ENCODE measurements at places on chromosomes 1 and 21.

DNA sequence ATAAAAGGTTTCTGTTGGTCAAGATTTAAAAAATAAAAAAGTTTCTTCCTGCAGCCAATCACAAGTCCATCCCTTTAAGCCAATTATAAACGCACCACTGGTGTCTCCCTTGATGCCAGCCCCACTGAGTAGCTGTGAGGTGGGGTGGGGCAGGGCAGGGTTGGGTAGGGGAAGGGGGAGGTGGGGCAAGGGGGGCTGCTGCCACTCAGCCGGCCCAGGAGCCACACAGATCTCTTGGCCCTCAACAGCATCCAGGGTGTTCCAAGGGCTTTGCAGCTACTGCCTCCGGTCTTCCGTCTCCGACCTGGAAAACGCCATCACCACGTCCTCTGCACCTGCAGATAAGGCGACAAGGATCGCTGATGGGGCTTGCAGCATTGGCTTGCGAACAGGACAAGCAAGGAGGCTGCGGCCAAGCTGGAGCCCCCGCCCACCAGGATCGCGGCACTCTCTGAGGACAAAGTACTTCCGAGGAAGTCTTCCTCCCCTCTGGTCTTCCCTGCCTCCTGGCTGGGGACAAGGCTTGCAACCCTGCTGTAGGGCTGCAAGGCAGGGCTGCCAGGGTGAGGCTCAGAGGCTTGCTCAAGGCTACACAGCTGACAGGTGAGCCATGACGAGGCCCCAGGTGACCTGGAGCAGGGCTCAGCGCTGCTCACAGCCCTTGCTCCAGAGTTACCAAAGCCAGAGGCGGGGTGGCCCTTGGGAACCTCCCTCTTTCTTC lies 26.8 kb upstream of the CLSTN1 start:
- DNase-seq: no peak

DNA sequence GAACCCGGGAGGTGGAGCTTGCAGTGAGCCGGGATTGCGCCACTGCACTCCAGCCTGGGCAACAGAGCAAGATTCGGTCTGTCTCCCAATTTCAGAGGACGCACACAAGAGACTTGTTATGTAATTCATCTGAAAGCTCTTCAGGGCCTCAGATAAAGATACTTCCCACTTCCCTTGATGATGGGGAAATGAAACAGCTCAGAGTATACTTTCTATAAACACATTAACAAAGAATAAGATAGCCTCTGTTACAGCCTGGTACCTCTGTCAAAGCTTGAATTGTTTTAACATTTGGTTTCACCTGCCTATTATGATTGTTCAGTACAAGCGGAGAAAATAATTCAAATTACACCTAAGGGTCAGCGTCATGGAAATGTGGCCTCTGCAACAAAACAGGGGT lies 622.9 kb upstream of the ADGRL4 start:
- no peak for DNase-seq

GRCh38 chr1:160755911-160756848 lies 17.1 kb downstream of the SLAMF7 start:
- DNase-seq: no peak

DNA sequence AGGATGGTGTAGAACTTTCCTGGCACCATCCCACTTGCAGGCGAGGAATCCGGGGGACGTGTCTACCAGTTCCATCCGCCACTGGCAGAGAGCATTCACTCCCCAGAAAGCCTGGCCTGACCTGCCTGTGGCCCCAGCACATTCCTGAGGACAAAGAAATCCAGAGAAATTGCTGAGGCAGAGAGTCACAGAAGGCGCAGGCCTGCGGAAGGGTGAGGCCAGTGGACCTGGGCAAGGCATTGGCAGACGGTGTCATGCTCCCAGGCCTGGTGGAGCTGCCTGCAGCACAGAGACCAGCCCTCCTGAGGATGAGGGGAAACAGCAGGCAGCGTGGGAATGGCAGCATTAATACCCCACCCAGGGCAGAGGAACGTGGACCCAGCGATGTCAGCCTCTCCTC lies 81.2 kb upstream of the F3 start:
- peak; percentile 77 for DNase-seq

GRCh38 chr21:23452384-23453083 lies 2154.7 kb downstream of the MRPL39 start:
- no peak for DNase-seq

GRCh38 chr1:16215882-16216753 lies 3.7 kb upstream of the ARHGEF19 start:
- peak; percentile 93 for DNase-seq

DNA sequence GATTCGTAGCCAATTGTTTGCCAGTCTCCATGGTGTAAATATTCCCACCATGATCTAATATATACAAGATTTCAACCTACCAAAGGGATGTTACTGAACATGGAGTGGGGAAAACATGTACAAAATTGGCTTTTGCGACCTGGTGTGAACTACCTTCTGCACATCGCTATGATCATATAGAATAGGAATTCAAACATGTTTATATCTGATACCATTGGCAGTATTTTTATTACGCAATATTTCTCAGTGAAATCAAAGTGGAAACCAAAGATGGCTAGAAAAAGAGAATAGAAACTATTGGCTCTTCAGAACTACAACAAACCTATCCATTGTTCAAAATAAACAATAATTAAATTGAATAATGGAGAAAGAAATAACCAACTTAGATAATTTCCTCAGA lies 285.1 kb downstream of the TPR start:
- DNase-seq: peak; percentile 27

DNA sequence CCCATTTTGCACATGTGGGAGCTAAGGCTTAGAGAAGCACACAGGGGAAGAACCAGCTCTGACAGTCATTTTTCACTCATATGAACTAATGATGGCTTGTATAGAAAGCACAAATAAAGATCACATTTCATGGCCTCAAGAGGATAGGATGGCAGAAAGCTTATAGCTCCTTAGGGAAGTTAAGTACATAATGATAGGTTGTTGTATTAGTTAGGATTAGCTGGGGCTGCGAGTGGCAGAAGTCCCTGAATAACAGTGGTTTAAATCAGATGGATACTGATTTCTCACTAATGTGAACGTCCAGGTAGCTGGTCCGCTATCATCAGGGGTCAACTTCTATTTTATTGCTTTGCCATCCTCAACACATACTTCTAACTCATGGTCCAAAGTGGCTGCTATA lies 284.0 kb downstream of the RPS6KC1 start:
- DNase-seq: no peak
